ENCODE measurements at places on chromosomes 16 and 17. TPM values are rescaled to one million over a fixed set of nuclear protein-coding genes. Genes with fewer than 3 reads are reported as not detected.

DNA sequence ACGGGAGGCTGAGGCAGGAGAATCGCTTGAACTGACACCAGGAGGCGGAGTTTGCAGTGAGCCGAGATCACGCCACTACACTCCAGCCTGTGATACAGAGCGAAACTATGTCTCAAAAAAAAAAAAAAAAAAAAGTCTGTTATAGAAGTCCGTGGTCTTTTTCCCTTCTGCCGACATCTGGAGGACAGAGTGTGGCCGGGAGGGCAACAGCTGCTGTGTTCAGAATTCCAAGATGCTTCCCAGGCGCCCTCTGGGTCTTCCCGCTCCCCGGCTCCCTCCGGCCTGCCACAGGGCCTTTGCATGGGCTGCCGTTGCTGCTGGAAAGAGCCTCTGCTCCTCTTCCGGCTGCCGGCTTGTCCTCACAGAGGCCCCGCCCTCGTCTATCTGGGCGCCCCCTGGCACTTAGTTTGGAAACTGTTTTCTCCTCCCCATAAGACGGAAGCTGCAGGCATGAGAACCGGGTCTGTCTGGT, 2.4 kb upstream of the CACNA1H start:
- no peak for DNase-seq

DNA sequence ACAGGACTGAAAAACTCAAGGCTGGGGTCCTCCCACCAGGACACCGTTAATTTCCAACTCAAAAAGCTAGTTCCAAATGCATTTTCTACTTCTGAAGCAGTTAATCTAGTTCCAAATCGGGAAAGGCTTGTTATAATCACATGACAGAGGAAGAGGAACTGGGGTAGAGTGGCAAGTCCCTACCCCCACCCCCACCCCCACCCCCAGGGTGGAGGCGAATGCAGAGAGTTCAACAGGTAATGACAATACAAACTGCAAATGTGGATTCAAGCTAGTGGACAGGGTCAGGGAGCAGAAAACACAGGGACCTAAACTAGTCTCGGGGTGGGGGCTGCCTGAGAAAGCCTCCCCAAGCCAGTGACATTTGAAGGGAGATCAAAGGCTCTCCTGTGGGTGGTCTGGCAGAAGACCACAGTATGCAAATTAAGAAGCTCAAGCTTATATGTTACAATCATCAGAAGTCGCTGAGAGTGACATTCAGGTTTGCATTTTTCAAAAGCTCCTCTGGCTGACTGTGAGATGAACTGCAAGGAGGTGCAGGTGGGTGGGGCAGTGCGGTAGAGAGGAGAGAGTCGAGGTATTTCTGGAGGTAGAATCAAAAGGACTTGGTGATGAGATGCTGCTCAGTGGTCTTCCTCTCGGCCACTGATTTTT, 56.4 kb upstream of the SLC25A19 start:
- no peak for DNase-seq

DNA sequence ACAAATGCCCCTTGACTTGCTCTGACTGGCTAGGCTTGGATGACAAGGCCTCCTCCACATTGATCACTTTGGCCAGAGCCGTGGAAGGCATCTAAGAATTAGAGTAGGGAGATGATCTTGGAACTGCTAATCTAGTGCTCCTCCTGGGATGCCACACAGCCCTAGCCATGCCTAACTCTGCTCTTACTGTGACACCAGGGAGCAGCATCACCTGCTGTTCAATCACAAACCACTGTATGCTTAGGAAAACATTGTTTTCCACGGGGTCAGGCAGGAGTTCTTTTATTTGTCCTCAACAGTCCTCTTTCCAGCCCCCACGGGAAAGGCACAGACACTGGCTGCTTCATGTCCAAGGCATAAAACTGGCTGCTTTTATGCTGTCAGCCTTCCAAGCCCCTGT, 46.3 kb downstream of the C16orf78 start:
- no peak for DNase-seq

The AOC3 gene
- 27.0 TPM for polyA plus RNA-seq

DNA sequence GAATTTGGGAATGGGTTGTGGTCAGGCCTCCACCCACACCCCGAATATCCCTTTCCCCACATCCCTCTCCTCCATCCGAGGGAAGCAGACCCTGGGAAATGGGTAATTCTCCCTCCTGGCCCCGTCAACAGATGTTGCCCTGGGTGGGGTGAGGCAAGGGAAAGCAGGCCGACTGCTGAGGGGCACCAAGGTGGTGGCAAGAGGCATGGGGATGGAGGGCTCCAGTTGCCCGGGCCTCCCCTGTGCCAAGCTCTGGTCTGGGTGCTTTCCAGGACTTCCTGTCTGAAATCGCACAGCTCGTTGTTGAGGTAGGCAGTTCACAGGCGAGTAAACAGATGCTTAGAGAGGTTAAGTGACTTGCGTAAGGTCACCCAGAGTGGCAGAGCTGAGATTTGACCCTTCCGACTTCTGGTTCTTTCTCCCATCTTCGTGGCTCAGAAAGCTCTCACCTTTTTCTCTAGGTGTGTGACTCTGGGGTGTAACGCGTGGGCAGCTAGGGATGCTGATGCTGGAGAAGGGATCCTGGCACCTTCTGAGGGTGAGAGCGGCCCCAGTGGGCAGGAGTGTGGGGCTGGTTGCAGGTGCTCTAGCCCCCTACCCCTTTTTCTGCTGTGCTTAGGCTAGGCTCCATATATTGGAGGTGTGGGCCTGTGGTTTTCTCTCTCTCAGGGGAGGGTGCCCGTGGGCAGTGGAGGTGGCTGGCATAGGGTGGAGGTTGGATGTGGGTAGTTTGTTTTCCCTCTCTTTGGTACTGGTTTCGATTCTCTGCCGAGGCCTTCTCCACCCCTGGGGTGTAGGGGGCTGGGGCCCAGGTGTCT, 17.2 kb downstream of the RARA start:
- DNase-seq: no peak

GRCh38 chr16:88058136-88058535, 106.9 kb downstream of the BANP start:
- no peak for DNase-seq

GRCh38 chr17:78905116-78905515, 2.1 kb upstream of the CEP295NL start:
- no peak for DNase-seq

DNA sequence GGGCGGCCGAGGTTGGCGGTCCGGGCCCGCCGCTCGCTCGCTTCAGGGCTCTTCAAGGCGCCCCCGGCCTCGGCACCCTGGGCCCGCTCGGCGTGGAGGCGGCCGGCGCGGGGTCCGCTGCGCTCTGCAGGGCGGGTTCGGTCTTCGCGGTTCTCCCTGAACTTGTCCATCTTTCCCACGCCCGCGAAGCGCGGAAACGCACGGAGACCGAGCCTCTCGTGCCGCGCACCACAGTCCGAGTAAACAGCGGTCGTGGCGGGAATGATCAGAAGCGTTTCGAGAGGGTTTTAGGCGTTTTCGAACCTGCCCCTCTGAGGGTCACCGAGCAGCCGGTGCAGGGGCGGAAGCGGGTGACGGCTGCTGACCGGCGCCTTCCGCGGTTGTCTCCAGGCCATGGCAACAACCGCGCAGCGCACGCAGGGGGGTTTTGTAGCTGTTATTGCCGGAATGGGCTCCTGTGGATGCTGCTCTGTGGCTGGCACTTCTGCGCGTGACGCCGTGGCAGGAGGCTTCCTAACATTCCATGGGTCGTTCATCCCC, 414 bp downstream of the NARF start:
- no peak for DNase-seq

DNA sequence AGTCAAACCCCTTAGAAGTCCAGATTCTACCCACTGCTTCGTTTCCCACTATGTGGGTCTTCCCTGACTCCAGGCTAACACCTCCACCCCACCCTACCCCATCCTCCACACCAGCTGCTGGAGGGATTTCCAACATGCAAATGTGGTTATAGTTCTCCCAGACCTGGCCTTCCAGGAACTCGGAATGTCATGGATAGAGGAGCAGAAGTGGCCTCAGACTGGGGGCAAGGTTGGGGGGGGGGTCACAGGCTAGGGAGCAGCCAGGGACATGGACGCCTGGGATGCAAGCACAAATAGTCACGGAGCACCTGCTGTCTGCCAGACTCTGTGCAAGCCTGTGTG, 2.0 kb downstream of the CAMKK1 start:
- DNase-seq: no peak

DNA sequence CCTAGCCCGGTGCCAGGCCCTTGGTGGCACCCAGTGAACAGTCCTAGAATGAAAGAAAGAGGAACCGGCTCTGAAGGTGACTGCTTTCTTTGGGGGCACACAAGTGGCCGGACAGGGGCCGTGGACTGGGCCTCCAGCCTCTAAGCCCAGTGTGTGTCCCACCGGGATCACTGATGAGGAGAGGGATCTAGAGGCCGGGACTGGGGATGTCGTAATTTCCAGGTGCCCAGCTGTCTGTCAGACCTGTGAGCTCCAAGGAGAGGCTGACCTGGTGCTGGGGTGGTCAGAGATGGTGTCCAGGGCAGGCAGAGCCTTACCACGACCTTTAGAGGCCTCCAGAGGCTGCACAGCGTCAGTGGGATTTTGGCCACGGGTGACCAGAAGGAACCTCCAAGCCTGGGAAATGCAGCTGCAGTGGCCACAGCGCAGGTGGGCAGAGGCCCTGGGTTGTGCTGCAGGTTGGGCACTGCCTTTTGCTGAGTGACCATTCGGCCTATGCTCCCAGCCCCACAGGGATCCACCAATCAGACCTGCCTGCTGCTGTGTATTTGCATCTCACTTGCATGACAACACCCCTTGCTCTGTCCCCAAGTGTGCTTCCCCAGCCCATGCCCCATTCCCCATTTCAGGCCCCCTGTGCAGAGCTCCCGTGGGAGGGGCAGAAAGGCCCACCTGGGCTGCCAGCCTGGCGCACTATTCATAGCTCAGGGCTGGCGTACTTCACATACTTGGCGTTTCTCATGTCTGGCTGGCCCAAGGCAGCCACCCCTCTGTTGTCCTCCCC, 12.5 kb downstream of the ARHGAP23 start:
- DNase-seq: no peak

All from hindlimb muscle (tissue), 1 donor.